ENCODE measurements at places on chromosomes 5 and 9.
A peak's percentile ranks its signal among the peaks of the same experiment; 100 is the strongest.

DNA sequence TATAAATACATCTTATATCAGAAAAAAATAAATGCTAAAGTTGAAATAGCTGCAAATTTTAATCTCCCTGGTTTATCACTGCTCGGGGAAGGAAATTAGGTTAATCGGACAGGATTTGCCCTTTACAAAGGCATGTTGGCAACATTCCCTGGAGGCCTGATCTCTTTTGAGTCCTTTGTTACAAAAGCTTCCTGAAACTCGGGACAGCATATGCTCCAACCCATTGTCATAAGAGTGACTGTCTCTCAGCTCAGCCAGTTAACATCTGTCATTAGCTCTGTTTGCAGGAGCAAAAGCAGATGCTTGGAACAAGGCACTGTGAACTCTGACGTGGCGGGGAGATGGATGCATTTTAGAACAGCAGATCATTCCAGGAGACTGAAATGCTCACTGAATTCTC, 80.6 kb downstream of the MYO10 start:
- DNase-seq, result no peak

- DNase-seq, result no peak
These were observed 23.2 kb downstream of the FGD3 start for GRCh38 chr9:92970467-92970923.

DNA sequence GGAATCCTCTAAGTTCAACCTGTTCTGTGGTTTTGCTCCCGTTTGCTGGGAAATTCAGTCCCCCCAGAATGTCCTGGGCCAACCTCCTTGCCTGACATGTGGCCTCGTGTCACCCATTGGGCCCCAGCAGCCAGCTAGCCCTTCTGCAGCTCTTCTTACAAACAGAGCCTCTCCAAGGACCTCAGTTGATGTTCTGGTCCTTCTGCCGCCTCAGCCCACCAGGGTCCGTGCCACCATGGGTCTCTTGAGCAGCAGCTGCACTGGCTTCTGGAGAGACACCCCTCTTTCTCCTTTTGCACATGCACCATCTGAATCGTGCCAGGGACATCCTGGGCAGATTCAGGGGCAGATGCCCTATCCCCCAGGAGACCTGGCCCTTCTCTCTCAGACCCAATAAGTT, 85.0 kb downstream of the LMX1B start:
- no peak for DNase-seq

- peak; percentile 21 for DNase-seq
These were observed at the start of gene GSN for GRCh38 chr9:121267689-121268597. Gene GSN, plus strand, starts transcription at chr9:121268162. Its CDS starts 33,810 bp downstream, at chr9:121301972.

DNA sequence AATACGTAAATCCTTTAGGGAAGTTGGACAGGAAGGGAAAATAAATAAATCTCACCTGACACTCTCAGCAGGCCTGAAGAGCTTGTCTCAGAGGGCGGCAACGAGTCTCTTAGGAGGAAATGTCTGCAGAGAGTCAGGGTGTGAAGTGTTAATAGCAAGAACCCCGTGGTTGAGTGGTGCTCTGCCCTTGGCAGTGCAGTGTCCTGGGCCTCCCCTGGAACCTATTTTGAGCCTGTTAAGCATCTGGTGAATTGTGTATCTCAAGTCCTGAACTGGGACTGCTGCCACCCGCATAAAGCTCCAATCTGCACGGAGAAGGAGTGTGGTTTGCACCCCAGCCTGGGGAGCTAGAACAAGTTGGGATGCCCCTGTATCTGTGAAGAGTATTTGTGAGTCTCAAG, 211.8 kb downstream of the GOLPH3 start:
- DNase-seq, result no peak

- peak; percentile 20 for DNase-seq
These were observed 40.8 kb upstream of the LARP1 start for GRCh38 chr5:154714266-154714986.

GRCh38 chr9:137731216-137731946, 112.6 kb downstream of the EHMT1 start:
- no peak for DNase-seq

- no peak for DNase-seq
These were observed 201.7 kb upstream of the NFIL3 start for GRCh38 chr9:91625331-91625730.

GRCh38 chr9:114616684-114617520, 5.8 kb downstream of the TMEM268 start:
- DNase-seq, result peak; percentile 77

DNA sequence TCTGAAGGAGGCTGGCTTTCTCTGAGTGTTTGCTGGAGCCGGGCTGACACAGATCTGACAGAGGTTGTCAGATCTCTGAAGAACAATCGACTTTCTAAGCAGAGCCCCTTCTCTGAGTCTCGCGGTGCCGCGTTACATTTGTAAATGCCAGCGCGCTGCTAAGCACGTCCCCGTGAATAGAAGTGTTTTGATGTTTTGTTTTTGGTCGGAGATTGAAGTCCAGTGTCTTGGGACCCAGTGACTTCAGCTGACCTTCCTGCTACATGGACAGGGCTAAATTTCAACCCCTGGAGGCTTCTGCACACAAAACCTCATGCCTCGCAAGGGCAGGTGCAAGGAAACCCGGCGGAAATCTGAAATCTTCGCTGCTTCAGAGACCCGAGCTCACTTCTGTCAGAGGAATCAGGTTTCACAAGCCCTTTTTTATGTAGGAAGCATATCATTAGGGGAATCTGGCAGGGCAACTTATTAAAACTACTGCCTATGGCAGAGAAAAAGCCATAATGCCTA, 27.2 kb downstream of the NEUROG1 start:
- no peak for DNase-seq

DNA sequence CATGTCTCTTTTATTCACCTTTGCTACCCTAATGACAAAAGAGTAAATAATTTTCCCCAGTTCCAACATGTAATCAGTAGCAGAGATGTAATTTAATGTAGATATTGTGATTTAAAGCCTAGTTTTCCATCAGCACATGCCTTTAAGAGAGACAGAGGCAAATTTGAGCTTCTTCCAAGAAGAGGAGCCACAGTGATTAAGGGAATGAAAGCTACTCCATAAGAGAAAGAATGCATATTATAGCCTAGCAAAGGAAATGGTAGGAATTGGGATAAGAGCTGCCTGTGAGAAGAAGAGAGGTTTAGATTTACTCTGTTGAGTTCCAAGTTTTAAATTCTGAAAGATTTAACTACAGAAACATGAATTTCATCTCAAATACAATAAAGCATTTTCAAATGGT, 591.0 kb upstream of the DMAC1 start:
- no peak for DNase-seq
